GM12891 (cell line): ENCODE measurements at places on chromosomes 2 and 18.

- DNase-seq = no peak
These were observed 145.6 kb downstream of the HDAC4 start for GRCh38 chr2:239255218-239255617.

DNA sequence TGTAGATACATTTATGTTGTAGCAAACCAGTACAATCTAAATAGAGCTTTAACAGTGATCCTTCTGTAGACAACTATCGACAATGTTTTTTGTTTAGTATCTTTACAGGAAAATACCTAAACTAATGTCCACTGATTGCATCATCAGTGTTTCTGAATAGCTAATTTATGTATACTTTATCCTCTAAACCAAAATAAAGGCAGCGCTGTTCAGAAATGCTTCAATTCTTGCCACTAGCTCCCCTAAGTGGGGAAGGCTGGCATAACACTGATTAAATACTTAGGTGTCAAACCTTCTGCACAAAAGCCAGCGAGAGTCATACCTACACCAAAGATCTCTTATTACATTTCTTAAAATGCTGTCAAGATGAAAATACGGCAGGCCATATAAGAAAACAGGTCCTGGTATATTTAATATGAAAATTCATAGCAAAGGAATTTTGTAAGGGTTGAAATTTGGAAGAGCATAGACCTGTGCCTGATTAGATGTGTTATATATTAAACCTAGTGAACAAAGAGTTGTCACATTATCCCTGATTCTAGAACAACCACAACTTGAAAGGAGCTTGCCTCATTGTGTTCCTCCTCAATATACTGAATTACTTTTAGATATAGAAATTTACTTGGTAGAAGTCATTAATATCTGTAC, 1693.4 kb upstream of the SLC39A10 start:
- no peak for DNase-seq

DNA sequence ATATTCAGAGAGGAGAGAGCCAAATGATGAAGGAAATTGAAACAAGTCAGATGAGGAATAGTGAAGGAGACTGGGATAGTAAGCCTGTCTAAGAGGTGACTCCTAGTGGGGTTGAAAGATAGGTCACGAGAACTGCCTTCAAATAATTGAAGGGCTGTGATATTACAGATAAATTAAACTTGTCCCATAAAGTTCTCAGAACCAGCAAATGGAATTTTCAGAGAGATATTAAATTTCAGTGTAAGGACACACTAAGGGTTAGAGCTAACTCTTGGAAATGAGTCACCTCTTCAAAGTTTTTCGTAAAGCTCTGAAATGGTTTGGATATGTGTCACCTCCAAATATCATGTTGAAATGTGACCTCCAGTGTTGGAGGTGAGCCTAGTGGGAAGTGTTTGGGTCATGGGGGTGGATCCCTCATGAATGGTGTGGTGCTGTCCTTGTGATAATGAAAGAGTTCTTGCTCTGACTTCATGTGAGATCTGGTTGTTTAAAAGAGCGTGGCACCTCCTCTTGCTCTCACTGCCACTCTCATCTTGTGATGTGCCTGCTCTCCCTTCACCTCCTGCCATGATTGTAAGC, 87.3 kb downstream of the BABAM2 start:
- no peak for DNase-seq

- no peak for DNase-seq
These were observed 115.5 kb downstream of the NFATC1 start for GRCh38 chr18:79511271-79511670.

DNA sequence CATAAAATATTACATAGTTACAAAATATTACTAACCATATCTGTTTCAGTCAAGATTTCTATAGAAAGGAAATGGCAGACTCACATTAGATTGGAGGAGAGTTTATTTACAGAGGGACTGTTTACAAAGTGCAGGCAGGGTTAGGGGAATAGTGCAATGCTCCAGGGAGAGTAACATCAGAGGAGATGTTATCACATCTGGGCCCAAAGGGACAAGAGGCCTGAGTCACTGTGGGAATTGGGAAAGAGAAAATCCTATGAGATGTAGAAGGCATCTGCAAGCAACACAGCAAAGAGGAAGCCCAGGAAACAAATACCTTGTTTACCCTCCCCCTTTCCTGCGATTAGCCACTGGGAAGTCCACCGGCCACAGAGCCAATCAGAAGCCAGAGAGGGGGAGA, 227.3 kb upstream of the TANK start:
- DNase-seq = no peak

DNA sequence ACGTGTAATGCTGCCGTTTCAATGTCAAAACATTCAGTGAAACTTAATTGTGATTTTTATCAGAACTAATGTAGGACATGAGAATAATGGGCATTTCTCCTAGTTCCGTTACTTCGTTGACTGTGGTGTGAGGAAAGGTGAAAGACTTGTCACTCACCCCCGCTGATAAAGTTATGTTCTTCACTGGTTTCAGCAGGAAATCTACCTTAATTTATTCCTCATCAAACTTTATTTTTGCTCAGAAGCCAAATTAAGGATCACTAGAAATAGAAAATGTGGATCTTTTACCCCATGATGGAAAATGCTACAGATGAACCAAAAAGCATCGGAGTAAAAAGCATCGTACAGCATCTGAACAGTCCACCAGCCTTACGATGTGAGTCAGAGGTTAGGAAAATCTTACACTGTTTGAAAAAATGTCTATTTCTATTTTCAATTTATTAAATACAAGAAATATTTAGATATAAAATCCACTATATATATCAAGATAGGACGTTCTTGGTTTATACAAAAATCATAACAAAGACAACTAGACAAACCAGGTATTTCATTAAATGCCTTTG, 1.0 kb upstream of the ROCK1 start:
- DNase-seq = no peak

DNA sequence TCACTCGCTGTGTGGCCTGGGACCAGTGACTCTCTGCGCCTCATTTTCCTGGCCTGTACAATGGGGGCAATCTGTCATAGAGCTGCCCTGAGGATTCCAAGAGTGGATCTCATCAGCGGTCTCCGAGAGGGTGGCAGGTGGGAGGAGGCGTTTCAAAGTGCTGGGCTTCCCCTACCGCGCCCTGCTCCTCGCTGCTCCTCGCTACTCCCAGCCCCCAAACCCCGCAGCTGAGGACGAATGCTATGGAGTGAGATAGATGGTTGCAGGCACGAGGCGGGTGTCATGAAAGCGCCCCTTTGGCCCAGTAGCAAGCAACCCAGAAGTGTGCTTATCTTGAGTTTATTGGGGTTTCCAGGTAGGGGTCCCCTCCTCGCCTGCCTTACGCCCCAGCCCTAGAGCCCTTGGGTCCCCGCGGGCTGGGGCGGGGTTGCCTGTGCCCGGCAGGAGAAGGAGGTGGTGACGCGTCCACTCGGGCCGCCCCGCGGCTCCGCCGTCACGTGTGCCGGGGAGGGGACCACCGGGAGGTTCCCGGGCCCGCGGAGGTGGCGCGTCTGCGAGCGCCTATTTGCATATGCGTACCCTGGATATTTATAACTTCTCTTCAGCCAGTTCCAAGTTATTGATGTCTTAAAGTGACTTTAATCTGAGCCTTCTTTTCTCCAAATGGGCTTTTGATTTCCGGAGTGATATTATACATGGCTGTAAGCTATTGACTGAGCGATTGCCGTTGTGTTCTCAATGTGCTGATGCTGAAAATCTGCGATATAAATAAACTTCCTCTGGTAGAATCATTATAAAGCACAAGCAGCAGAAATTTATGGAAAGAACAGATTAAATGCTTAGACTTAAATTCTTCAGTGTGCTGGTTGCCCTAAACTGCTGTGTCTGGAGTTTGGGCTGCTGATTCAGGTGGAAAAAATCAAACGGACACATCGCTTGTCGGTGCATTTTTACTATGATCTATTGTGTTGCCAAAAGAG, 263.7 kb downstream of the ATAD2B start:
- no peak for DNase-seq

DNA sequence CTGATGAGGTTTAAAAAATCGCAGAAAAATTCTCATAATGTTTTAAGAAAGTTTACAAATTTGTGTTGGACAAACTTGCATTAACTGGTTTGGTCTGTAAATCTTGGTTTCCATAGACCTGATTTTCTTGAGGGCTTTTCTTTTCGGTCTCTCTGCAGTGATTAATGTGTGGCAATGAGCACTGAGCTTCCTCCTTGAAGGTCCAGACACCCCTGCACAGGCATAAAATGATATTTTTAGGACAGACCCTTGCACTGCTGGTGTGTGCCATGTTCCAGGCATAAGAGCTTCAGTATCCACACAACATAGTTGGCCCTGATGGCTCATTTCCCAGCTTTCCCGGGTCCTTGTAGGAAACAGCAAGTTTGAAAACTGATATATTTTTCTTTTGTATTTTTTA, 33.7 kb downstream of the MRPL33 start:
- no peak for DNase-seq

GRCh38 chr2:127397568-127398238, 9.9 kb upstream of the MAP3K2 start:
- DNase-seq = no peak

DNA sequence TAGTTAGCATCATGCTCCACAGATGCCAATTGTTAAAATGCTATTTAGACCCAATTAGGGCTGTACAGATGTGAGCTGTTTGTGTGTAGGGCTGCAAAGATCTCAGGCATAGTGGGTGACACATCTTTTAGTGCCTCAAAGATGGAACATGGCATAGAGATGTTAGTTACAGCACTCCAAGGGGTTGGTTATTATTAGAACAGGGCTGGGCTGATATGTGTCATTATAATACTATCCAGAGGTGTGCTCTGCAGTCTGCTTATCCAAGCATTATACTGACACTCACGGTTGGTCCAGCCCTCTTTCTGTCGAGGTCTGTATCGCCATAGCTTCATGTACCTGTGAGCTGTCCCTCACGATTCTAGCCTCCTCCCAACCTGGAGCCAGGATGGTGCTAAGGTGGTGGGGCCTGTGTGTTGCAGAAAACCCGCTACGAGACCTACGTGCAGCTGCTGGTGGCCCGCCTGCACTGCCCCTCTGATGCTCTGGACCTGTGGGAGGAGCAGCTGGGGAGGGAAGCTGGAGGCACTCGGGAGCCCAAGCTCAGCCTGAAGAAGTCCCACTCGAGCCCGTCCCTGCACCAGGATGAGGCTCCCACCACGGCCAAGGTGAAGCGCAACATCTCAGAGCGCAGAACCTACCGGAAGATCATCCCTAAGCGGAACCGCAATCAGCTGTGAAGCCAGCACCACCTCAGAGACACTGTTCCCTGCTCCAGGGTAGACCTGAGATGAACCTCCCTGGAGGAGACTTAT, 27.1 kb downstream of the PSD4 start:
- DNase-seq = no peak

GRCh38 chr2:70995426-70995729, 705 bp upstream of the TEX261 start:
- DNase-seq = peak; percentile 54

DNA sequence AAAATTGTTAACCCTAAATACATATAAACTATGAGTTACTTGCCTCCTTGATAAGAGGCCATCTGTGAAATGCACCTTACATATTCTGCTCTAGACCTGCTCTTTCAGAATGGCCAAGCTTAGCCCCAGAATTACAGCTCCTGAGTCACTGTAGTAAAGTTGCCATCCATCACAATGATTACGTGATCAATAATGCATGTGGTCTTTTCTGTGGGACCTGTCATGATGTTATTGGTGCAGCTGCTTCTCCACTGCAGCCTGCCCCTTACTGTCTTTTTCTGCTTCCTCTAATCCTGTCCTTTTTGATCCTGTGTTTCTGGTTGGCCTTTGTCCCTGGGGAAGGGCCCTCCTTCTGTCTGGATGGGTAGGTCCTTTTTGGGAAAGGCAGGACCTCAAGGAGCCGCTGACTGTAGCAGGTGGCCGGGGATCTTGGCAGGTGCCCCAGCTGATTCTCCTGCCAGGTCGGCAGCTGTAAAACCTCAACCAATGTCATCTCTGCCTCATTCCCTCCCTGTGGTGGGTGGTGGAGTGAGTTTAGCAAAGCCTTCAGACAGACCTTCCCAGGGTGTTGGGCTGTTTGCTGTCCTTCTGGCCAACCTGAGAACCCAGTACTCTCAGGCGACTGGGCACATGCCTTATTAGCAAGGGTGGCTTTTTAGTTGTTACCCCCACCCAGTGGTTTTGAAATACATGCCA, 126.2 kb upstream of the EML6 start:
- no peak for DNase-seq

DNA sequence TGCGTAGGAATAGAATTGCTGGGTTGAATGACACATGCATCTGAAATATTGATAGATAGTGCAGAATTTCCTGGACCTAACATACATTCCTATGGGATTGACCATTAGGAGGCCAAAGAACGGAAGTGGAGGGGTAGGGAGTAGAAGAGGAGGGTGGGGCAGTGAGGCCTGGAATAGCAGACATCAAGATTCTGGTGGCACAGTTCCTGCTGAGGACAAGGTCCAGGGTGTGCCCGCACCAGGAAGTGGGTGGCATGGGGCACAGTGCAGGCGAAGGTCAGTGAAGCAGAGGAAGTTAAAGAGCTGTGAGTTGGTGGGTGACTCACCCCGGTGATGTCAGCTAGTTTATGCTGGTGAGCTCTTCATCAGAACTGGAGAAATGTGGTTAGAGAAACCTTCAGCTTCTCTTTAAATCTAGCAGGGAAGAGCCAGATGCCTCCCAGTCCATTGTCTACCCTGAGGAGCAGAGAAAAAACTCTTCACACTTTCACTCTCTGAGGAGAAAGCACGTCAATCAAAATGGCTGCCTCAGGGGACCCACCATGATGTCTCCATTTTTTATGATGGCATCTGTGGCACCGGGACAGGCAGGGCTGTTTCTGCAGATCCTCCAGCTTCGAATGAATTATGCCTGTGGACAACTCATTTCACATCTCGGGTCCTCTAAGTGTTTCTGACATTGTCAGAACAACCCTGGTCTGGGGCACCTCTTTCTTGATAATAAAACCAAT, 55.9 kb upstream of the CTLA4 start:
- DNase-seq = no peak

DNA sequence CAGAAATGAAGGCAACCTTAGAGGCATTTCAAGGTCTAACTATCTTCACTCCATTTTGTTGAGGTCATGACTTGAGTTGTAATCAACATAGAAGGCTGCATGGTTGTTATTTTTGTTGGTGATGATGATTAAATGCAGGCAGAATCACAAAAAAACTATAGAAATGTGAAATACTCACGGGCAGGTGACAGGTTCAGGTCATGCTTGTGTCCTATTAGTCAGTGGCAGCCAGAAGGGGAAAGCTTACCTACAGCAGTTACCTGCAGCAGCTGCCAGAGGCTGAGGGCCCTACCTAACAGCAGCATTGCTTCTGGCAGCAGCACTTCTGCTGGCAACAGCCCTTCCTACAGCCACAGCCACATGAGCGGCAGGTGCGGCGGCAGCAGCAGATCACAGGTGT, 394 bp downstream of the SCYGR3 start:
- DNase-seq = no peak

DNA sequence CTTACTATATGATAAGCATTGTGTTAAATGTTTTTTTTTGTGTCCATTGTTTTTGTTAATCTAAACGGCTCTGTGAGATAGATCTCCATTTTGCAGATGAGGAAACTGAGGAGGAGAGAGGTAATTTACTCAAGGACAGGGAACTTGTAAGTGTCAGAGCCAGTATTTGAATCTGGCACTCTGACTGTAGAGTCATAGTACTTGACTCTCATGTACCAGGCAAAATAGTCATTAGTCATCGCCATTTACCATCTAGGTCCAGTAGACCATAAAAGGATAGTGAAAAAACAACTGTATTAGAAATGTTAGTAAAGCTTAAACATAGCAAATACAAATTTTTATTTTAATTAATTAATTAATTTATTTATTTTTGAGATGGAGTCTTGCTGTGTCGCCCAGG, 4.8 kb downstream of the PSMD14 start:
- DNase-seq = no peak
